Bronchial smooth muscle cell (primary cell): ENCODE measurements at places on chromosomes 5 and 9. TPM values are rescaled to one million over a fixed set of nuclear protein-coding genes. Genes with fewer than 3 reads are reported as not detected.

Gene LCN1
- total RNA-seq: not detected in 2 replicates

Gene POC5
- 5.0 and 5.6 TPM in 2 replicates for total RNA-seq

Gene DBH
- total RNA-seq: not detected in 2 replicates

Gene HTR1A
- not detected in 2 replicates for total RNA-seq

Gene SARDH
- total RNA-seq: 3.0 and 4.6 TPM in 2 replicates
